Renal pelvis (tissue), 12 donors: ENCODE measurements at places on chromosomes 7 and 10. TPM values are rescaled to one million over a fixed set of nuclear protein-coding genes. Genes with fewer than 3 reads are reported as not detected.

DNA sequence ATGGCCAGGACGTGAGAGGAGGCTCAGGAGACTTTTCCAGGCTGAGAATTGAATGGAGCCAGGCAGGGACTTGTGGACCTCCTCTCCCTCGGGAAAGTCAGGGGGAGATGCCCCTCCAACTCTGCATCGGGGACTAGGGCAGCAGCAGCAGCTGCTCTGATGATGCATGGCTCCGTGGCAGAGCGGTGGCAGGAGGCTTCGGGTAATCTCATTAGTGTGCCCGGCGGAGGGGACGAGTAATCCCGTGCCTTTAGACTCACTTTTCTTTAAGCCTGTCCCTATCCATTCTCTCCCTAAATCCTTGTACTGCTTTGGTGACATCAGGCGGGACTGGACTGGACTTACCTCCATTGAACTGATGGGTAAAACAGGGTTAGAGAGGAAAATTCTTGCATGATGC lies 75.1 kb downstream of the ZMIZ1 start:
- DNase-seq: no peak

NXPH1 gene
- not detected for polyA plus RNA-seq

- DNase-seq: no peak
Observed at GRCh38 chr7:135815033-135815432, 66.4 kb upstream of the FAM180A start.

GRCh38 chr10:45308707-45309106 lies 6.7 kb downstream of the OR13A1 start:
- peak; percentile 1 for DNase-seq

PDE6C gene
- polyA plus RNA-seq: 1.7 TPM

DNA sequence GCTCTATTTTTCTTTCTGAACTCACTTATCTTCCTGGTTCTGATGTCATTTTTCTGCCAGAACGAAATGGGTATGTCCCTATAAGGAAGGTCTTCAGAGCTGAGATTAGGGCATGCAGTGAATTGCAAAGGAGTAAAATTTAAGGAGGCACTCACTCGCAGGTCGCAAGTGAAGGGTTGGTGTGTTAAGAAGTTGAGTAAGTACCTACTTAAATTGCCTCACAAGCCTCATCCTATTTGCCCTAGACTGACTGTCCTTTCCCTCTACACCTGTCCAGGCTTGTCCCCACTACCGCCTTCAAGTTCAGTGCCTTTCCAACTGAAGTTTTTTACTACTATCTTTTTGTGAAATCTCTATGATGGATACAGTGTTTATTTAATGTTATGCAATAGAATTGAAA lies 191.5 kb downstream of the AHR start:
- DNase-seq: no peak

GRCh38 chr10:36087006-36088005 lies 445.2 kb upstream of the FZD8 start:
- DNase-seq: peak; percentile 12

DNA sequence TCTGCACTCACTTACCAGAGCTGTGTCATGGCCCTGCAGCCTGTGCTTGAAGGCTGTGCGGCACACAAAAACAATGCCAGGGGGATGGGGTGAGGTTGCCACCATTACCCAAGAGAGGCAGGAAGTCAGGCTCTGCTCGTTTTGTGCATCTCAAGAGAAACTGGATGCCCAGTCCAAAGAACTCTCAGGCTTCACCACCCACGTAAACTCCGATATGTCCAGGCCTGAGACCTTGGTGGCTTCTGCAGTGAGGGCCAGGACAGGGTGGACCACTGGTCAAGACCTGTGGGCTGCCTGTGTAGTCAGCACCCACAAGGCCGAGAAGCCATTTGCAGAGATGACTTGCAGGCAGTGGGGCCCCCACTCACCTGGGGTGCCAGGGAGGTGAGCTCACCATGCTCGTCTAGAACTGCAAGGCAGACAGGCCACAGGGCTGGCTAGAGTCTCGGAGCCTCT lies 54.7 kb upstream of the EBF3 start:
- no peak for DNase-seq

UBE2D1 gene
- 34.3 TPM for polyA plus RNA-seq

ADAM8 gene
- 2.2 TPM for polyA plus RNA-seq

- DNase-seq: no peak
Observed at GRCh38 chr7:86825264-86825663, 181.6 kb downstream of the GRM3 start.

- DNase-seq: peak; percentile 54
Observed at GRCh38 chr10:6920072-6921019, 340.3 kb upstream of the PRKCQ start.

ZNF804B gene
- 0.17 TPM for polyA plus RNA-seq

- no peak for DNase-seq
Observed at GRCh38 chr10:7512487-7512886, 101.7 kb upstream of the SFMBT2 start.

- no peak for DNase-seq
Observed at GRCh38 chr7:157703131-157703530, 366.3 kb downstream of the DNAJB6 start.

SPOCK2 gene
- polyA plus RNA-seq: 159 TPM

NME8 gene
- polyA plus RNA-seq: 0.11 TPM

GRCh38 chr7:151428378-151429236 lies 11.3 kb downstream of the CRYGN start:
- DNase-seq: peak; percentile 93

DNA sequence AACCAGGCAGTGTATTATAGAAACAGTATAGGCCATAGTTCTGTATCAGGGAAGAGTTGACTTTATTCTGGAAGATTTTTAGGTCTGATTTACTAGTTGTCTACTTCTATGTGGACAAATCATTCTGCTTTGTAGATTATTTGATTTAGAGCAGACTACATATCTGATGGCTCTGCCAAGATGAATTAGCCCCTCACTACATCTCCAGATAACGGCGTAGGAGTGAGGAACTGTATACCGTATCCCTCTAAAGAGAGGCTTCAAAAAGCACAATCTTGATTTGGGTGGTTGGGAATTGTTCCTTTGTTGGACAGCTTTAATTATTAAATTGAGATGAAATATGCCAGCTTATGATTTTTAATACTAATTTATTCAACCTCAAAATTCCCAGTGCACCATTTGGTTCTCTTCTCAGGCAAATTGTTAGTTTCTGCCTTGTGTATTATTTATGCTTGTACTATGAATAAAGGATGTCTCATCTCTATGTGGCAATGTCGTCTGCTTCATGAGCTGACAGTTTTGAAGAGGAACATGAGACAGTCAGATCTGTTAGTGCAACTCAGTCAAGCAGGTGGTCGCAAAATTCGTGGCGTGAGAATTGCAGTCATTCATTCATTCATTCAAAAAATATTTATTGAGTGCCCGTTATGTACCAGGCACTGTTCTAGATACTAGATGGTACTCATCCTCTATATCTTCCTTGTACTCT lies 422.8 kb downstream of the EXOC4 start:
- DNase-seq: no peak

GTF2IRD1 gene
- 56.0 TPM for polyA plus RNA-seq

DNA sequence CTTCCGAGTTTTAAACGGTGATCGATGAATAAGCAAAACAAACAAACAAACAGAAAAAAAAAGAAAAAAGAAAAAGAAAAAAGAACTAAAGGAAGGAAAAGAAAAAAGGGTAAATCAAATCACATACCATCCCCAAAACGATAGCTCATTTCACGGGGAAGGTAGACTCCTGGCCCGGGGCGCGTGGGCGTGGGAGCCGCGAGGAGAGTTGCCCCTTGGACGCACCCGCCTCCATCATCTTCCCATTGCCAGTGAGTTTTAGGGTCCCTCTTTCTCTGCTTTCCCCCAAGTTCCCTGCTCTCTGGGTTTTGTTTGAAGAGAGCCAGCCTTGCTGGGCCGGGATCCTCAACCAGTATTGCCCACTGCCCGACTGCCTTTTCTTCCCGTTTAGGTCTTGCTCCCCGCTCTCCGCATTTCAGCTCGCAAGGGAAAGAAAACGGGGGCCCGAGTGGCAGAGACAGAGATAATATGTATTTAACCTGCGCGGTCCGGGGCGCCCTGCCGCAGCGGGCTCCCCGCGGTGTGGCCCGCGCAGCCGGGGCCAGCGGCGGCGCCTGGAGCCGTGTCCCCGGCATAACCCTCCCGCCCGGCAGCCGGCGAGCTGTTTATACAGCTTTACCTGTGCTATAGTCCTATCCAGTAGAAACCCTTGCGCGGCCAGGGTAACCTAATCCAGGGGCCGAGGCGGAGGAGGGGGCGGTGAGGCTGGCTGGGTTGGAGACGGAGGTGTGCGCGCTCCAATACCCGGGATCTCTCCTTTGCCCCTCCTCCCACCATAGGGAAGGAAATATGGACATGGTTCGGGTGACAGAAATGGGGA lies 5.2 kb upstream of the GATA3 start:
- no peak for DNase-seq

- no peak for DNase-seq
Observed at GRCh38 chr10:101007099-101007711, 7.6 kb downstream of the LZTS2 start.

WDR86 gene
- 34.9 TPM for polyA plus RNA-seq

DNA sequence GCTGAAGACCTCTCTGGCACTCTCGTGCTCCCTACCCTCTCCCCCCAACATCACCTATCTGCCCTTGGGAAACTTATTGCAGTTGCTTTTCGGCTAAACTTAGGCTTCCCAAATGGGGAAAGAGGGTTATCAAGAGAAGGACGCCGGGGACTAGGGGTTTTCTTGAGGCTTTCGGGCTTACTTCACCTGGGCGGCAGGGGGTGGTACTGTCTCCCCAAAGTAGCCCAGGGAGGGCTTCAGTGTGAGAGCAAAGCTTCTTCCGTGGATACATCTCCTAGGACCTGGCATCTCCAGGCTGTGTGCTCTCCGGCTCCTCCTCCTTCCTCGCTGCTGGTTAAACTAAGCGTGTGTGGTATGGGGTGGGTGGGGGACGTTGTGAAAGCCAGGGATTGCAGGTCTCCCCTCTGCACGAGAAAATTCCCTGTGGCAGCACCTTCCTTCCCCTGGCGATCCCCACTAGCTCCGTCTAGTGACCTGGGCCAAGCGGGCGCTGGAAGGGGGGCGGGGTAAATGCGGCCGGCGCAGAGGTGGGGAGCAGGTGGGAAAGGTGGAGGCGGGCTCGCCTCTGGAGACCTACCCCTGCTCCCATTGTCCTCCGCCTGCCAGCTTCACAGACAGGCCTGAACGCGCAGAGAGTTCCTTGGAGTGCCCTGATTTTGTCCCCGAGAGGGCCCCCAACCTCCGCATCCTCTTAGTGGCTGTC lies 1.1 kb downstream of the PLXDC2 start:
- no peak for DNase-seq

PPP1R9A gene
- polyA plus RNA-seq: 37.9 TPM

DNA sequence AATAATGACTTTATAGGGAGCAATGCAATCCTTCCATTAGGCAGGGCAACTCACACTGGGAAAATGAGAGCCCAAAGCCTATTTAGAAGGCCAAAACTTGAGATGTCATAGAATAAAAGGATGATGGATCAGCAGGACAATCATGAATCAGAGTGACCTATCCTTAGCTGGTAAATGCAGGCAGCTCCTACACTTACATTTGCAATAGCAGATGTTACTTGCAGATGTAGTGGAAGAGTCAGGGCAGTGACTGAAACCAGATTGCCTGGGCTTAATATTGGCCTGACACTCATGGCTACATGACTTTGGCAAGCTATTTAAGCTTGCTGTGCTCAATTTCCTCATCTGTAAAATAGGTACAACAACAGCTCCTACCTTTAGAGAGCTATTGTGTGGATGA lies 98.7 kb downstream of the PRTFDC1 start:
- DNase-seq: no peak
